ENCODE measurements at places on chromosomes 16 and 17.

- DNase-seq: no peak
These were observed 136.2 kb upstream of the DNAH9 start for GRCh38 chr17:11461993-11462548.

GRCh38 chr16:19842426-19843157, 42.1 kb downstream of the GPRC5B start:
- DNase-seq: no peak

DNA sequence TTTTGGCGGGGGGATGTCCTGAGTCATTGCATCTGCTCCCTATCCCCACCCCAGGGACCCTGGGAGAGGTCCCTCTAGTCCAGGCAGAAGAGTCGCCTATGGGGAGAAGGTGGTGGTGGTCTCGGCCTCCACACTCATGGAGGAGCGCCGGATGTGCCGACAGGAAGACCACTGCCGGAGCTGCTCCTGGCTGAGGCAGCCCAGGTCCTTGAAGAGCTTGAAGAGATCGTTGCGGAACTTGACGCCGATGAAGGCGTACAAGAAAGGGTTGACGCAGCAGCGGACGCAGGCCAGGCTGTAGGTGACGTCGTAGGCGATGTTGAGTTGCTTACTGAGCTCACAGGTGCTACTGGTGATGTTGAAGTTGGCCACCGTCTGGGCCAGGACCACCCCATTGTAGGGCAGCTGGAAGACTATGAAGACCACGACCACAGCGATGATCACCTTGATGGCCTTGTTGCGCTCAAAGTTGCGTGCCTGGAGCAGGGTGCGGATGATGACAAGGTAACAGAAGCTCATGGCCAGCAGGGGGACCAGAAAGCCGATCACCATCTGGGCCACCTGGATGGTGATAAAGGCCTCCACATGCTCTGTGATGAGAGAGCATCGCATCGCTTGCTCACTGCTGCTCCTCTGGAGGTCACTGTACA, 10.5 kb downstream of the CCR7 start:
- no peak for DNase-seq

GRCh38 chr16:50692644-50692998, 785 bp upstream of the NOD2 start:
- DNase-seq: no peak

GRCh38 chr17:6352801-6353560, 81.9 kb downstream of the AIPL1 start:
- no peak for DNase-seq

GRCh38 chr16:46972429-46973206, 856 bp downstream of the DNAJA2 start:
- no peak for DNase-seq

- no peak for DNase-seq
These were observed 786.6 kb upstream of the SOX9 start for GRCh38 chr17:71334048-71334751.

- DNase-seq: no peak
These were observed 27.1 kb downstream of the CDH13 start for GRCh38 chr16:82653550-82654511.

DNA sequence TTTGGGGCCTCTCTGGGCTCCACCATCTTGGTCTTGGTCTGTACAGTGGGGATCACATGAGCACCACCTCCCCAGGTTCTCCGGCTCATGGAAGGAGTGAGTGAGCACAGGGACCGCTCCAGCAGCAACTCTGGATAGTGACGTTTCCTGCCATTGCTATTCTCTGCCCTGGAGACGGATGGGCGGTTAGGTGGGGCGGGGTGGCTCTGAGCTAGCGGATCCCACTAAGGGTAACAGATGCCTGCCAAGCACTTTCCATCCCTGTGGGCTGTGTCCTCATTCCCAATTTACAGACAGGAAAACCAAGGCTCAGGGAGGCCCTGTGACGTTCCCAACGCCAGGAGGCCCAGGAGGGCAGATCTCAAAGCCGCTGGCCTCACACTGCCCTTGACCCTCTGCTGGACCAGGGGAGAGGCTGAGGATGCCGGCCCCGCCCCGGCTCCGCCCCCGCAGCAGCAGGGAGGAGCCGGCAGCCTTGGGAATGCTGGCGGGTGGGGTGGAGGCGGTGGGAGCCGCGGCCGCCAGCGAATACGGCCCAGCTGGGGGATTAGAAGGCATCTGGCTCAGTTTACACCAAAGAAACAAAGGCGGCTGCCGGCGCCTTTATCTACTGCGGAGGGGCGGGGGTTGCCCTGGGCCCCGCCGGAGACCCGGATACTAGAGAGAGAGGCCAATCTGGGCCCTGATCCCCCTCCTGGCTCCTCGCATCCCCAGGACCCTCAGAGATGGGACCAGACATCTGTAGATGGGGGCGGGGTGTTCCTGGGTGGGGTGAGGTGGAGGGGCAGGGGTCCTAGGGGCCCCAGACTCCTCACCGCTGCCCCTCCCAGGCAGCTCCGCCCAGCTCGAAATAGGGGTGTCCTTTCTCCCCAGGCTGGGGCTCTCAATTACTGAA, 122.3 kb upstream of the CIBAR2 start:
- DNase-seq: no peak

DNA sequence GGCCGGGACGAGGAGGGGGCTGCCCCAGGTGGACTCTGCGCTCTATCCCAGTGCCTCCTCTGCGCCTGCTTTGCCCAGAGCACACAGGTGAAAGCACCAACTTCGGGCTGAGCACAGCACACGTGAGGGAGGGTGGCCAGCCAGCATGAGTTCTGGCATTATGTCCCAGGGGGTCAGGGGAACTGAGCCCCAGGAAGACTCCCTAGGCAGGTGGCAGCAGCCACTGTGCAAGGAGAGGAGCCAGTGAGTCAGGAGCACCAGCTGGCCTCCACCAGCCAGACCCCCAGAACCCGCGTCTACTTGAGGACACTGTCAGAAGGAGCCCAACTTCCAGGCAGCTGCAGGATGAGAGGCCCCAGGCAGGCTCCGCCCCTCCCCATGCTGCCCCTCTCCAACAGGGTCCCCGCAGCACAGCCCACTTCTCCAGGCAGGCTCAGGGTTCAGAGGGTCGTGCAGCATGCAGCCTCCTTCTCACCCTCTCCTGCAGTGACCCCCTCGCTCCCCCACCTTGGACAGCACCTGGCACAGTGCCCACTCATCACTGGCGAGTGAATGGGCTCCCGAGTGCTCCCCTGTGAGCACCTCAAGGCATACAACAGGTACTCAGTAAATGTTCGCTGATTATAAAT, 44.2 kb upstream of the RASD1 start:
- no peak for DNase-seq

DNA sequence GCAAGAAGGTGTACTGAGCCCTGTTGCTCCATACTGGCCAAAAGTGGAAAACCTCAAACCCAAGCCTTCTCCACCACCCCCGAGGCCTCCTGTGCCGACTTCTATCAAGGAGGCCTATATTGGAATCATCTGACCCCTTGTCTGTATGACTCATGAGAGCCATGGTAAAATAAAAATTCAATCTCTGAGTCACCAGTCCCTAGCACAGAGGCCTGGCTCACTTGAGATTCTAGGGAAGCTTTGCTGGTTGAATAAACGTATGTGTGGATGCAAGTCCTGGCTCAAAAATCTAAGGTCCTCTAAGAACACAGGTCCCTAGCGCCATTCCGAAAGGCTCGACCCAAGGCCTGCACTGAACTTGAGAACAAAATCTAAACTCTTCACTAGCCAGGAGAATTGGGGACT, 15.0 kb downstream of the NSMCE1 start:
- DNase-seq: no peak

DNA sequence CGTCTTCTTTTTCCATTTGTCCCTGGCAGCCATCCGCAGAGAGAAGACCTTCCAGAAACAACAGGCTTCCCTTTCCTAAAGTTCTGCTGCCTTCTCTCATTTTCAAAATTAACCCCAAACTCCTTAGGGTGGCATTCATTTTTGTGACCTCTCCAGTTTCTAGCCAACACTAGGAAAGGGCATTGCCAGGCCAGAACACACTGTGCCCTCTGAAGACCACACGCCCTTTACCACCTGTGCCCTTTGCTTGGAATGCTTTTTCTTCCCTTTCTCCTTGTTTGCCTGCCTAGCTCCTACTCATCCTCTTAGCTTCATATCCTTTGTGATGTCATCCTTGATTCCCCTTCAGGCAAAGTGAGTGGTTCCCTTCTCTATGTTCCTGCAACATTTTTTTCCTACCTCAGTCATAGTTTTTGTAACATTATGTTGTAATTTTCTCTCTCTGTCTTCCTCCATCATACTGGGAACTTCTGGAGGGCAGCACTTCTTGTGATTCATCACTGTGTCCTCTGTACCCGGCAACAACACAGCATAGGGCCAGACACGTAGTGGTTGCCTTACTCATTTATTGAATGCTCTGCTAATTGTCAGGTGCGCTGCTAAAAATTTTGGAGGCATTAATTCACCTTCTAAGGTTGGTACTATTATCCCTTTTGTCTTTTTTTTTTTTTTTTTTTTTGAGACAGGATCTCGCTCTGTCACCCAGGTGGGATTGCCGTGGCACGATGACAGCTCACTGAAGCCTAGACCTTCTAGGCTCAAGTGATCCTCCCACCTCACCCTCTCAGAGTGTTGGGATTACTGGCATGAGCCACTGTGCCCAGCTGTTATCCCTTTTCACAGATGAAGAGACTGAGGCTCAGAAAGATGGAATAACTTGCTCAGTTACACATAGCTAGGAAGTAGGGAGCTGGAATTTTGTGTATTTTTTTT, 1.0 kb downstream of the KAT8 start:
- DNase-seq: no peak

DNA sequence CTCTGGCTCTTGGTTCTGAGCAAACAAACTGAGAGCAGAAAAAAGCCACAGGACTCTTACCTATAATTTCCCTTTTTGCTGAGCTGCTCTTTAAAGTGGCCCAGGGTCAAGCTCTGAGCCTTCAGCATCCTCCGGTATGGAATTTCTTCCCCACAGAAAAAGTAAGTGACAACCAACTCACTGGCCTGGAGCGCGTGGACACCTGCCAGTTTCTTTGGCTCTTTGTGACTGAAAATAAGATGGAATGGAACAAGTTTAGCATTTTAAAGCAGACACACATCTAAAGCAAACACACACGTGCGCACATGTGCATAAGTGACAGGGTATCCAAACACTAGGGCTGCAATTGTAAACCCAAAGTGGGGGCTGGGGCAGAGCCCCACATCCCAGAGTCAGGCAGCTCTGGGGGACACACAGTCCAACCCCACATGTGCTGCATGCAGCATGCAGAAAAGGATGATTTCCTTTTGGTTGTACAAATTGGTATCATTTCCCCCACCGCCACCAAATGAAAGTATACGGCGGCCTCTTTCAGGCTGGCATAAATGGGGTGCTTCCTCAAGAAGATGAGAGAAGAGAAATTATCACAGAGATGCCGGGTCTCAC, 27.5 kb downstream of the AXIN2 start:
- no peak for DNase-seq

GRCh38 chr17:18990331-18990730, 14.2 kb downstream of the FAM83G start:
- no peak for DNase-seq

- DNase-seq: no peak
These were observed 346.5 kb downstream of the SEC14L1 start for GRCh38 chr17:77487211-77487629.

- no peak for DNase-seq
These were observed 2.4 kb downstream of the TBX4 start for GRCh38 chr17:61454381-61455323.

GRCh38 chr16:70749006-70749678, 51.8 kb downstream of the VAC14 start:
- no peak for DNase-seq

DNA sequence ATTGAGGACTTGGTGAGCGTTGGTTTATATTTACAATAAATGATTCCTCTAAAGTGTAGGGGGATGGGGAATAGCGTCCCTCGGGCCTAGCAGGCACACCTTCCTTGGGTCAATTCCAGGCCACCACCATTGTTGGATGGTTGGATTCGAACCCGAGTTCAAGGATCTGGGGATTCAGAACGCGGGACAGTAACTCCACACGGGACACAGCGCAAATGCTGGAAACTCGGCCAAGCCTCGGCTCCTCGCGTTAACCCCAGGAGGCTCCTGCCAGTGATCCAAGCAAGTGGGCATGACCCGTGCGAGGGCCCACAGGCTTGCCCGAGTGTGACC, 613 bp downstream of the B9D1 start:
- DNase-seq: no peak

GRCh38 chr16:1002399-1003166, 21.0 kb downstream of the SOX8 start:
- DNase-seq: peak; percentile 59

GRCh38 chr17:21241564-21241963, 11.6 kb downstream of the NATD1 start:
- no peak for DNase-seq

Data from stimulated activated CD4-positive, alpha-beta T cell treated with anti-CD3 and anti-CD28 coated beads, Interleukin-1b, Interleukin-23, amount 100 ng/mL, for 1 hour (primary cell).